ENCODE measurements at places on chromosomes 3 and 15.

- DNase-seq: no peak
These were observed 480.1 kb downstream of the FOXP1 start for GRCh38 chr3:71103430-71103921.

- DNase-seq: no peak
These were observed 1.2 kb downstream of the SETD2 start for GRCh38 chr3:47162697-47163168.

DNA sequence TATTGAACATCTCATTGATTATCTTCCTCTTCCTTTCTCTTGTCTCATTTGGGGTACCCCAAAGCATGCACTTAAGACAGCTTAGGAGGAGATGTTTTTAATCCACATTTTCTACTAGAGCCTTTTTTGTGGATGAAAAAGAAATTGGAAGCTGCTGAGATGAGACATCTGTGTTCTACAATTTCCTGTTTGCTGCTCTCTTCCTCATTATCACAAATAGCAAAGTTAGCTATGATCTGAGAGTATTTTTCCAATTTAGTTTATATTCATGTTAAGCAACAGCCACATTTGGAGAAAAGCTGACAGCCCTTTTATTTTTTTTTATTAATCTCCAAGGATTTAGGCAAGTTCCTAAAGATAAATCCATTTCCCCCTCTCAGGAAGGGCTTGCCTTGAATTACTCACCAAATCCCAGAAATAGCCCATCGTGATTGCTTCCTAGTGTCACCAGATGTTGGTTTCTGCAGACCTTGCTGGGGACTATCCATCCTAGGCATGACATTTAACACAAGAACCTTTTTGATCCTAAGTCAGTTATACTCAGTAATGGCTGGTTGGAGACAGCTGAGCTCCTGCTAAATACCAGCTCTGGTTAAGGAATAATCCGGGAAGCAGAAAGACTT lies 70.8 kb upstream of the FILIP1L start:
- DNase-seq: no peak

DNA sequence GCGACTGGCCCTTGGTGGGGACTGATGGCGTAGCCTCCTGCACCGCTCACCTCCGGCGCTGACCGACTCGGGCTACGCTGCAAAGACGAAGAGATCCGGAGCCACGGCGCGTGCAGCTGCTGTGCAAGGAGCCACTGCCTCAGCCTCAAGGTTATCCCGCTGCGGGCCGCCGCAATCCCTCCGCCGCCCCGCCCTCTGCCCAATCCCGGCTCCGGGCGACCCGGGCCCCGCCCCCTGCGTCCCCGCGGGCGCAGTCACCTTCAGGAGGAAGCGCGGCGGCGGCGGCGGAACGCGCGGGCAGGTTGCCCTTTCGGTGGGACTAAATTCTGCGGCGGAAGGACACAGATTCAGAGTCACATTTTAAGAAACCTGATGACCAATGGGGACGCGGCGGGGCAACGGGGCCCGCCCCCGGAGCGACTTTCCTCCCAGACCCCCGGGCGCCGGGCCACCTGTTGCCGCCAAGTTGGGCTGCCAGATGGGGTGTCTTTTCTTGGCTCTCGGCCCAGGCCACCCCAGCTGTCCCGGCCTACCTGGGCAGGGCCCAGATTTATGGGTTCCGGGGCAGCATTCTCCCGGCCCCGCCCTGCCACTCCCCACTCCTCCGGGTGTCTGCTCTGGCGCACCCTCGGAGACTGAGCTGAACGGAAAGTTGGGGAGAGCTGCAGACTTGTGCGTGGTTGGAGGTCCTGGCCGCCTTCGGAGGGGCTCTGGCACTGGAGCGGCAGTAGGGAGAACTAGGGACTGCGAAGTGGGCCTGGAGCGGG lies at the start of gene PKM:
Gene PKM, minus strand, starts transcription at position 125 of the 767 bp plus-strand sequence. CDS start 12,093 bp downstream, outside the sequence.
- peak; percentile 96 for DNase-seq

DNA sequence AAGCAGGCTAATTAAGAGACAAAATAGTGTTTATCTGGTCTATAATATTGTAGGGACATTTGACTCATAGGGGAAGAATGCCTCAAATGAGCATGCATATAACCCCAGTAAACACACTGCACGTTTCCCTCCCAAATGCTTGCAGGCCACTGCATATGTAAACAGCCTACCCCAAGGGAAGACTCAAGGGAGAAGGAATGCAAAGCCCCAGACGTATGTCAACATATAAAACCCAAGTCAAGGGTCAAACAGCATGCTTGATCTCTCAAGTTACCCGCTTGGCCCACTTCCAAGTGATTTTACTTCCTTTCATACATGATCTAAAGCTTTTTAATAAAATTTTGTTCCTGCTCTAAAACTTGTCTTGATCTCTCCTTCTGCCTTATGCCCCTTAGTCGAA lies 1090.0 kb downstream of the OTOL1 start:
- DNase-seq: no peak

DNA sequence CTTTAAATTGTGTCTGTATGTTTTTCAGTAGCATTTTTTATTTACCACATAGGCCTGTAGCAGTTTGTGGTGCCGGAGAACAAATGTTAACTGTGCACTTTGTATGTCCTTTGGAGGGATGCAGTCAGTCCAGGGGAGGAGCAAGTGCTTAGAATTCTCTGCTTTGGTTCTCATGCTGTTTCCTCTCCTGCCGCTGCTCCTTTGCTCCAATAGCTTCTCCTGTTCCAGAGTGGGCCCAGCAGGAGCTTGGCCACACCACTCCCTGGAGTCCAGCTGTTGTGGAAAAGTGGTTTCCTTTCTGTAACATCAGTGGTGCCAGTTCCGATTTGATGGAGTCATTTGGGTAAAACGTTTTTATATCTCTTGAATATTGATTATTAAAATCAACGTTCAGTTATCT lies 16.6 kb downstream of the TICRR start:
- no peak for DNase-seq

GRCh38 chr3:10291641-10292040 lies 1.1 kb downstream of the GHRL start:
- DNase-seq: no peak

GRCh38 chr15:61811952-61812351 lies 248.3 kb downstream of the VPS13C start:
- DNase-seq: no peak

DNA sequence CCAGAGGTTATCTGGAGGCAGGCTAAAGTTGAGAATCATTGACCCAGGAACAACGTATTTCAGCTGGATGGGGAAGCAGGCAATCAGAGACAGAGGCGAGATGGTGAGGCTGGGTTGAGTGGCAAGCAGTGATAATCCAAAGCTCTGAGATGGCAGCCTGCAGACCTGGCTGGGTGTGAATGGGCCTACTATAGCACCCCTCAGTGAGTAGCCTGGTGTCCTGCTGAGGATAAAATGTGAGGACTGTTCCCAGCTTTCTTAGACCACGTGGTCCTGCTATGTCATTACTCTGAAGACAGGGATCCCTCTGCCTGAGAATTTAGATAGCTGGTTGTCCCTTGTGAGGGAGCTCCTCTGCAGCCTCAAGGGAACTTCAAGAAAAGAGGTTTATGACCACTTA lies 141.5 kb downstream of the ARPP21 start:
- DNase-seq: no peak

DNA sequence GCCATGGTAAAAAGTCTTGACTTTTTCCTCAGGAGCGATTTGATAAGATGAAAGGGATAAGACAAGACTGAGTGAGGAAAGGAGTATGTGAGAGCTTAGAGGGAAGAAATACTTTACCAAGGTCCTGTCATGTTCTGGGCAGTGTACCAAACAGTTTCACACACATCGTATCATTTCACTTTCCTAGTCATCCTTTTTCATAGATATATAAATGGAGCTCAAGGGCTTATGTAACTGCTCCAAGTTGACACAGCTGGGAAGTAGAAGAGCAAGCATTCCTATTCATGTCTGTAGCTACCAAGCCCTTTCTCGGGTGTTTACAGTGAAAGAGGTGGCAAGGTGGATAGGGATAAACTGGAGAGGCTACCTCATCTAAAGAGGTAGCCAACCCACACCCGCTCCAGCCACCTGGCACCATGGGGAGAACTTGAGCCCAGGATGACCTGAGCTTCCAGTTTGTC lies 57.4 kb downstream of the MRPS25 start:
- no peak for DNase-seq

GRCh38 chr3:9914011-9914410 lies 2.9 kb upstream of the IL17RC start:
- no peak for DNase-seq

GRCh38 chr3:195094191-195094921 lies 176.6 kb downstream of the XXYLT1 start:
- peak; percentile 77 for DNase-seq

DNA sequence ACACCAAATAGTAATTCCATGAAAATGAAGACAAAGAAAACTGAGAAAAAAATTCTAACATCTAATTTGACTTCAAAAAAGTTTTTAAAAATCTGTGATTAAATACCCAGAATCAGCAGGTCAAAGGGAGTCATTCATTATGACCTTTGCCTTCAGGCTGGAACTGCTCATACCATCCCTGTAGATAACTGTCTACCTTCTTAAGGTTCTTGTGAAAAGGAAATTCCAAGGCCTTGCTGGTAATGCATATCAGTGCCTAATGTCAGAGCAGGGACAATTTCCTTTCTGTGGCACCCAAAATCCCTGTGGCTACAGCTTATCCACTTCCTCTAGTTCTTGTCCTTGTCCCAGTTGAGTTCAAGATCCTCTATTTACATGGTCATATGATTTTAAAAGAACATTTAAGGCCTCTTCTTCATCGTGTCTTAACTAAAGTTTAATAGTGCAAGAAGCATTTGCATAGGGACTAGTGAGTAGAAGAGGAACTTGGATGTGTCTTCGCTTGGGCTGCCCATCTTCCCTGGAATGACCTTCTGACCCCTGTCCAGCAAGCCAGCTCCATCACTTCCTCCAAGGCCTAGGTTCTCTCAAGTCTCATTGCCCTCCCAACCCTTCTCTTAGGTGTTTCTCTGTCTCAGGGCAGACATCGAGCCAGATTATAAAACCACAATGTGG lies 8.7 kb upstream of the PLCL2 start:
- no peak for DNase-seq

GRCh38 chr3:87359826-87360225 lies 83.4 kb upstream of the POU1F1 start:
- no peak for DNase-seq

- DNase-seq: no peak
These were observed 1.6 kb downstream of the PHGR1 start for GRCh38 chr15:40352281-40352901.

- peak; percentile 71 for DNase-seq
These were observed 765 bp upstream of the UBE2E2 start for GRCh38 chr3:23202203-23202920.

- peak; percentile 68 for DNase-seq
These were observed 35.9 kb downstream of the CCK start for GRCh38 chr3:42229942-42230688.

GRCh38 chr3:112688085-112688769 lies 47.3 kb upstream of the CCDC80 start:
- DNase-seq: no peak

DNA sequence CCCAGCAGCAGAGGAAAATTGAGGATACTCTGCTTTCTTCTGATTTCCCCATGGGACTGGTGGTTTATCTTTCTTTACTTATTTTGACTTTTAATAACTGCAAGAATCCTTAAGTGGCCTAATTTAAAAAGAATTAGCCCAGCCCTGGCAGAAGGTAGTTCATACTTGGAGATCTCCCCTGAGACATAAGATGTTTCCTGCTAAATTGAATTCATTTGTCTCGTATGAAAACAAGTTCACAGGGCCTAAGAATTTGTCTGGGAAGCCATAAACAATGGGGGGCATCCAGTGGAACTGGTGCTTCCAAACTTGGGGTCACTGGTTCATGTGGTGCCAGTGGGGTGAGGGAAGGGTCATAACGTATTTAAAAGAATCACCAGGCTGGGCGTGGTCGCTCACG lies 283.1 kb upstream of the RASGRP1 start:
- DNase-seq: no peak

DNA sequence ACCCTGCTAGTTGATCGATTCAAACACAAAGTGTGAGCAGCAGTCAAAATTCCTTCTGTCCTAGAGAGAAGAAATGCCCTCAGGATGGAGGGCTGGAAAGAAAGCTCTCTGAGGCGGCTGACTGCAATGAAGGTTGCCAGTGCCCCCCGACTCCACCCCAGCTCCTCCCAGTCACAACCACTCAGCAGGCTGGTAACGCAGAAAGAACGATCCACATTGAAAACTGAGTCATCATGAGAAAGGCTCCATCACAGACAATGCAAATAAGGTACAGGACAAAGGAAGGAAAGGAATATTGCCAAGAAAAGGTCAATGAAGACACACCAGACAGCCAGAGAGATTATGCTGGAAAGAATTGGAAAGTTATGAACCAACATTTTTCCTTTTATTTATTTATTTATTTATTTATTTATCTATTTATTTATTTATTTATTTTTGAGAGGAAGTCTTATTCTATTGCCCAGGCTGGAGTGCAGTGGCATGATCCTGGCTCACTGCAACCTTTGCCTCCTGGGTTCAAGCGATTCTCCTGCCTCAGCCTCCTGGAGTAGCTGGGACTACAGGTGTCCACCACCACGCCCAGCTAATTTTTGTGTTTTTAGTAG lies 17.4 kb upstream of the VGLL4 start:
- DNase-seq: no peak

GRCh38 chr3:48548126-48548525 lies 8.5 kb downstream of the PFKFB4 start:
- DNase-seq: no peak

GRCh38 chr3:192433704-192434103 lies 293.6 kb downstream of the FGF12 start:
- no peak for DNase-seq

- DNase-seq: no peak
These were observed 78.9 kb downstream of the IQSEC1 start for GRCh38 chr3:12994357-12994606.

DNA sequence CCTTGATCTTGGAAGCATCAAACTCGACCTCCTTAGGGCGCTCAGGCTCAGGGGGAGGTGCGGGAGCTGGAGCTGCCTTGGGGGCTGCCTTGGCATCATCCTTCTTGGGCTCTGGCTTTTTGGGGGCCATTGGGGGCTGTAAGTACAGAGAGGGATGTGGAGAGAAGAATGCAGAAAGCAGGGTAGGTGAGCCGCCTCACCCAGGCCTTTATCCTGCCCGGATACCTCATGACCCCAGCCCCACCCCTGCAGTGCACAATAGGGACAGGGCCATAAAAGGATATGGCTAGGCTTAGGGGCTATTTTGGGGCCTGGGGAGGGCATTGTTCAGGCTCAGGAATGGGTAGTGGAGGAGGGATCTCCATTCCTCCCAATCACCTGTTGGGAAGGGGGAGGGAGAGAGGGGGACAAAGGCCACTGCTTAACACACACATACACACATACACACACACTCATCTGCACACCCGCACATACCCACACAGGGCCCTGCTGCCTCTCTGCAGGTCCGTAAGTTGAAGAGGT lies at the start of gene MYL3:
Gene MYL3, minus strand, starts transcription at position 184 of the 522 bp plus-strand sequence. Its CDS starts 54 bp downstream, at position 130.
- DNase-seq: no peak

- DNase-seq: no peak
These were observed 18.3 kb downstream of the MYZAP start for GRCh38 chr15:57609805-57610529.

DNA sequence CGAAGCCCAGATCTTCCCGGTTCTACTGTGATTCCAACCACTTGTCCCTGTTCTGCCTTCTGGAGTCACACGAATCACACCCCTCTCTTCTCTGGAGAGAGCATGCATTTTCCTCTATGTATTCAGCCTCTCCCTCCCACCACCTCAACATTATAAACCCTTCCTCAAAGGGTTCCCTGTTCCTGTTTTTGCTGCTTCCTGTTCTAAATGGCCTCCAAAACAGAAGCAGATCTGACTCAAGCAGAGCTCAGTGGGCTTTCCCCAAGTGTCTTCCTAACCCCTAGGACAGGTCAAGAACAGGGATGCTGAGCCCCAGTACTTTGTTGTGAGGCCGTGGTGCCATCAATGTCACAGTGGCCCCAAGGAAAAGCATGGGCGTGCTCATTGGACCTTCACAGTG lies 75.7 kb upstream of the ARNT2 start:
- DNase-seq: no peak
